ENCODE measurements at places on chromosomes 7 and 10.

DNA sequence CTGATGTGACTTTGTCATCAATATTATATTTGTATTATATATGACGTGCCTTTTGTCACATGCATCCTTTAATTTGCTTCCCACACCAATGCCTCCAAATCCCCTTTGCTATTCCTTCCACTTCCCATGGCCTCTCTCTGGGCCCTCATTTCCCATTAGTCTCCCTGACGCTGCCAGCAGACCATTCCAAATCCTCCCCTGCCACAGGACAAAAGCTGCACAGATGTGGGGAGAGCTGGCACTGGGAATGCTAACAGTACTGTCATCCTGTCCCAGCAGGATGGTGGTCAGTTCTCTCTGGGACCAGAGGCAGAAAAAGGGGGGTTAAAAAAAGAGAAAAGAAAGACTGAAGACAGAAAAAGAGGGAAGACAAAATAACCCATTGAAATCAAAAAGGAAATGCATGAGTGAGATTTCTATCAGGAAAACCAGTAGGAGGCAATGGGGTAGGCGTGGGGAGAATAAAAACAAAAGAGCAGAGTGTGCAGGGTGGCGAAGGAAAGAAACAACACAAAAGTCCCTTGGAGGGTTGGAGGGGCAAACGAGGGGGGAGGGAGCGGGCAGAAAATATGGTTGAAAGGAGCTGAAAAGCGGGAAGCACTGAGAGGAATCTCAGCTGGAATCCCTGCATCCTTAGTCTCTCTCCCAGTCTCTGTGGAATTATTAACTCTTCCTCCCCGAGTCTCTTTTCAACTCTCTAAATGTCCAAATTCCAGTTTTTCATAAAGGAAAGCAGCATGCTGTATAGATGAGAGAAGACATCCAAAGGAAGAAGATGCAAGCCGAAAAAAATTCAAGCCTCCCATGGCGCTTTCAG is 59.2 kb upstream of the PTN start:
- no peak for DNase-seq

GRCh38 chr7:108016841-108017775 is 14.1 kb upstream of the LAMB1 start:
- peak; percentile 55 for DNase-seq

DNA sequence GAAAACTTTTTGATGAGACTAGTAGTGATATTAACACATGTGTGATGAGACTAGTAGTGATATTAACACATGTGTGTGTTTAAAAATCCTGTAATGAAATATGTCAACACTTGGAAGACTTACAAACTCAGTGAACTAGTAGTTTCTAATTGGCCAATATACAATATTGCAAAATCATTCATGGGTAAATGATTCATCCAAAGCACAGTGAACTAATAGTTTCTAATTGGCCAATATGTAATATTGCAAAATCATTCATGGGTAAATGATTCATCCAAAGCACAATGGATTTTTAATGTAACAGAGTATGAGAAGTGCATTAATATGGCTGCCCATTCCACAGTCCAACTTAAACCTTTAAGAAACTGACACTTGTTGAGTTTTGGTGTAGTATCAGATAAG is 77.8 kb downstream of the ATAD1 start:
- DNase-seq = peak; percentile 44

DNA sequence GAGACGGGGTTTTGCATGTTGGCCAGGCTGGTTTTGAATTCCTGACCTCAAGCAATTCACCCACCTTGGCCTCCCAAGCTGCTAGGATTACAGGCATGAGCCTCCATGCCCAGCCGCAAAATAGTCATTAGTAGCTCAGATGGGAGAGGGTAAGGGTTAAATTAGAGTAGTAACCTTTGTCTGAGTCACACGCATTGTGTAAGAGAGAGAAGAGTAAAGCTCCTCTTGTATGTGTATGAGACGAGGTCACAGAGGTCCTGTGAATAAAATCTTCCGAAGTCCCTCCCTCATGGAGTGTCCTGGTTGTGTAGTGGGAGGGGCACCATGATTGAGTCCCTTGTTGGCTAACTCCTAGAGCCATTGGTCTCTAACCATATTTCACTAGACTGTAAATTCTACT is 85.2 kb upstream of the CDC14C start:
- no peak for DNase-seq

DNA sequence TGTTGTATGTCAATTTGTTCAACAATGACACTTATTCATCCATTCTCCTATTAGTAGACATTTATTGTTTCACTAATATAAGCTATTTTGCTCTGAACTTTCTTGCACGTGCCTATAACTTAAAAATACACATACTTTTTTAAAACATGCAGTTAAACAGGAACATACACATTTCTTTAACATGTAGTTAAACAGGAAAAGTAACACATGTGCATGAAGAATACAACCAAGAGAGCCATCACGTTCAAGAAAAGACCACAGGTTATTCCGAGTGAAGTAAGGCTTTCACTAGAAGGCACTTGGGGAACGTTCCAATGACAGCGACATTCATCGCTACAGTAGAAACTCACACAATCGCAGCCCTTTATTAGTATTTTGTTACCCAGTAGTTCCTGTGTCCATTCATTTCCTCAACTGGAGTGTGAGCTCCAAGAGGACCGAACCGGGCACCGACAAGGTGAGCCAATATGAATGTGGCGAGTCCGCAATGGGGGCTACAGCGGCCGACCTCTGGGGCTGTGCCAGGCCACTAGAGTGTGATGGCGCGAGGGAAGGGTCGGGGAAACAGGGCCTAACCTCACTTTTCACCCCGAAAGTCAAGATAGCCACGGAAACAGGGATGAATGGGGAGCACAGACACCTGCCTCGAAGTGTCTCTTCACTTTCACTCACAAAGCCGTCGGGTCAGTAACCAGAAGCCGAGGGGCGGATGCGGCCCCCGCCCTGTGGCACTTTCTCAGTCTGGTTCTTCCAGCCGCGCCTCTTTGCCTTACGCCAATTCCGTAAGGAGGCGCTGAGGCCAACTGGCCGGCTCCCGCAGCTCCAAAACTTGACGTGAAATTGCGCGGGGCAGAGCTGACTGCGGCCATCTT is 775 bp upstream of the SEPTIN7 start:
- DNase-seq = peak; percentile 29

DNA sequence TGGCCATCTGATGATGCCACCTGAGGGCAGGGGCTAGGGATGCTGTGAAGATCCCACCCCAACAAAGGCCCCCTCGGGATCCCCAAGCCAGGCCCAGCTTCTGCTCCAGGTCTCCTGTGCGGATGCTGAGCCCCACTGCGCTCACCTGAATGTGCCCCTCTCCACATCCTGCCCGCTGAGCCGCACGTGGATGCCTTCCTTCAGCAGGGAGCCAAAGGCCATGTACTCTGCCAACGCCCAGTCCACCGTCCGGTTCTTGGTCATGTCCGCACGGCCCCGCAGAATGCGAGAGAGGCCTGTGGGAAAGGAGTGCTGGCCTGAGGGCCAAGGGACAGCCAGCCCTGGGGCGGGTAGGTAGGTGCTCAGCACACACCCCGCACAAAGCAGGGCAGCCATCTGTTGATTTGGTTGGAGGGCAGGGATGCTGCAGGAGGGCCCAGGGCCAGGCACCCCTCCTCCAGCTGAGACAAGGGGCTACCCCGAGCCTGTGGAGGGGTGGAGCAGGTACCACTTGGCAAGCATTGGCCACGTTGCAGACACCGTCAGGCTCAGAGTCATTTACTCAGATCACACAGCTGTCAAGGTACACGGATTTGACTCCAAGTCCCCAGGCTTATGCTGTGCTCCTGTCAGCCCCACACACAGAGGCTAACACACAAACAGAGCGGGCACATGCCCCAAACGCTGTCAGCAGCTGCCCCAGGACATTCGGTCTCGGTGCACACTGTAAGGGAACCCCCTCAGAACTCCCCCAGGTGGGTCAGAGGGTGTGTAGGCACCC is 19.2 kb downstream of the OGDHL start:
- DNase-seq = no peak

GRCh38 chr10:17474595-17475323 is 20.4 kb upstream of the ST8SIA6 start:
- no peak for DNase-seq

- peak; percentile 23 for DNase-seq
These were observed 17.0 kb downstream of the PNLIPRP3 start for GRCh38 chr10:116444527-116445142.

GRCh38 chr7:6623589-6624245 is 8.3 kb downstream of the ZNF853 start:
- DNase-seq = no peak

GRCh38 chr7:36487756-36488336 is 98.2 kb downstream of the ANLN start:
- DNase-seq = peak; percentile 39

- DNase-seq = no peak
These were observed 99.2 kb downstream of the ACTR3B start for GRCh38 chr7:152858761-152859160.

GRCh38 chr7:81736091-81736490 is 33.8 kb downstream of the HGF start:
- no peak for DNase-seq

GRCh38 chr10:64275001-64275400 is 753.8 kb downstream of the REEP3 start:
- no peak for DNase-seq

- no peak for DNase-seq
These were observed 9.1 kb downstream of the TSPAN14 start for GRCh38 chr10:80462981-80463741.

All from HepG2 (cell line).